Heart left ventricle (tissue), 16 donors: ENCODE measurements at places on chromosomes 16 and 17. TPM values are rescaled to one million over a fixed set of nuclear protein-coding genes. Genes with fewer than 3 reads are reported as not detected.

DNA sequence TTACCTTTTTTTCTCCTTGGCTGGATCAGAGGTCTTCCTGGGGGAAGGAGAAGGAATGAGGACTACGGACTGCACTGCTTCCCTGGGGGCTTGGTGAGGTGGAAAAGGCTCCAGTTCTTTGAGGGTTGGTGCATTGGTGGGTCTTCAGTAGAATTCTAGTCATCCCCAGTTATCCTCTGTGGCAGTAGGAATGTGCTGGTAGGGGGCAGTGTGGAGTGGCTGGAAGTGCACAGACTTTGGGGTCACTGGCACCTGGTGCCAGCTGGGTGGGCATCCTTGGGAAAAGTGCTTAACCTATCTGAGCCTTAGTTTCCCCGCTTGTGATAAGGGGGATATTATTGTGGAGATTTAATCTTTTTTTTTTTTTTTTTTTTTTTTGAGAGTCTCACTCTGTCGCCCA is 6.3 kb downstream of the TAC4 start:
- no peaks in the 10 kb centered on the region for H3K36me3 ChIP-seq
- no peak overlapping the region for H3K4me3 ChIP-seq
- H3K27me3 ChIP-seq = no peaks in the 10 kb centered on the region
- no peak overlapping the region for H3K27ac ChIP-seq

- no peaks in the 10 kb centered on the region for H3K36me3 ChIP-seq
- peaks cover 26% of the 10 kb centered on the region for H3K4me1 ChIP-seq
- no peak overlapping the region for H3K4me3 ChIP-seq
- H3K27me3 ChIP-seq = no peaks in the 10 kb centered on the region
- no peak overlapping the region for H3K27ac ChIP-seq
These were observed 142.0 kb upstream of the RCVRN start for GRCh38 chr17:10046786-10047785.

- H3K36me3 ChIP-seq = peaks cover 68% of the 10 kb centered on the region
- H3K27ac ChIP-seq = no peak overlapping the region
- H3K4me3 ChIP-seq = no peak overlapping the region
- H3K4me1 ChIP-seq = peaks cover 4% of the 10 kb centered on the region
These were observed 9.3 kb downstream of the BBS2 start for GRCh38 chr16:56510544-56510943.

- DNase-seq = no peak
- H3K27ac ChIP-seq = no peak overlapping the region
- H3K36me3 ChIP-seq = no peaks in the 10 kb centered on the region
- no peaks in the 10 kb centered on the region for H3K27me3 ChIP-seq
- H3K4me3 ChIP-seq = no peak overlapping the region
These were observed 310.1 kb downstream of the C16orf95 start for GRCh38 chr16:87006789-87007745.

- H3K27me3 ChIP-seq = no peaks in the 10 kb centered on the region
- no peak overlapping the region for H3K4me3 ChIP-seq
- peaks cover 3% of the 10 kb centered on the region for H3K4me1 ChIP-seq
- DNase-seq = no peak
- H3K36me3 ChIP-seq = no peaks in the 10 kb centered on the region
- no peak overlapping the region for H3K27ac ChIP-seq
These were observed 44.8 kb downstream of the GLG1 start for GRCh38 chr16:74562117-74562516.

DNA sequence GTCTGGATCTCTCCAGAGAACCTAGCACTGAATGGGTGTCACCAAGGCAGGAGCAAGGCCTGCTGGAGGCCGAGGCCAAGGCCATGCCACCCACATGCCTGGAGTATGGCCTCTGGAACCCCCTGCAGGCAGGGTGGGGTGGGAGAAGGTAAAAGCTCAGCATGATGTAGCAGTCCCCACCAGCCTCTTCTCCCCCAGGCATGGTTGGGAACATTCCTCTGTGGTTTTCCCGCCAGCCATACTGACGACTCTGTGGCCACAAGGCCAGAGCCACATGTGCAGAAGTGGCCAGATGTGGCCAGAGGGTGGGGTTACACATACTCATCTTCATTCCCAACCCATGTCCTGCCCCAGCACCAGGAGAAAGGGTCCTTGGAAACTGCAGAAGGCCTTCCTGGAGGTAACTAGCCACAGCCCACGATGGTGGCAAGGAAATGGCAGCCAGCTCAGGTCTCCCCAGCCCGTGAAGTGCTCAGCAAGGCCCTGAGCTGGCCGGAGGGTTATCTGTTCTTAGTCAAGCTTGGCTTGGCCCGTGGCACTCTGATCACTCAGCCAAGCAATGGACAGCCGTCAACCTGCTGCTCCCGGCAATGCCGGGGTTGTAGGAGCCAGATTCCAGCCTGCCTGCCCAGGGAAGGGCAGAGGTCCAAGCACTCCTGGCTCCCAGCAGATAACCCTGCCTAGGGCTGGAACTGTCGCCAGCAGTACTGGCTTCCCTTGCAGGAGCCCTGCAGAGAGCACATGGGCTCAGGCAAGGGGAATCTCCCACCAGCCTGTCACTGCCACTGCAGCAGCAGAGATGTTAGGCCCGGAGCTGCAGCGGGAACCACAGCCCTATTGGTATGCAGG is 26.1 kb downstream of the HDAC5 start:
- peak overlapping the region; percentile 90 for H3K27ac ChIP-seq
- peak; percentile 91 for DNase-seq
- H3K4me1 ChIP-seq = peaks cover 66% of the 10 kb centered on the region
- H3K27me3 ChIP-seq = no peaks in the 10 kb centered on the region
- H3K4me3 ChIP-seq = no peak overlapping the region
- H3K36me3 ChIP-seq = peaks cover 27% of the 10 kb centered on the region

- no peaks in the 10 kb centered on the region for H3K36me3 ChIP-seq
- peaks cover 100% of the 10 kb centered on the region for H3K27me3 ChIP-seq
- H3K4me3 ChIP-seq = peak overlapping the region; percentile 8
- H3K4me1 ChIP-seq = peaks cover 42% of the 10 kb centered on the region
- H3K27ac ChIP-seq = no peak overlapping the region
These were observed 5.4 kb upstream of the LHX1 start for GRCh38 chr17:36931697-36932382.

DNA sequence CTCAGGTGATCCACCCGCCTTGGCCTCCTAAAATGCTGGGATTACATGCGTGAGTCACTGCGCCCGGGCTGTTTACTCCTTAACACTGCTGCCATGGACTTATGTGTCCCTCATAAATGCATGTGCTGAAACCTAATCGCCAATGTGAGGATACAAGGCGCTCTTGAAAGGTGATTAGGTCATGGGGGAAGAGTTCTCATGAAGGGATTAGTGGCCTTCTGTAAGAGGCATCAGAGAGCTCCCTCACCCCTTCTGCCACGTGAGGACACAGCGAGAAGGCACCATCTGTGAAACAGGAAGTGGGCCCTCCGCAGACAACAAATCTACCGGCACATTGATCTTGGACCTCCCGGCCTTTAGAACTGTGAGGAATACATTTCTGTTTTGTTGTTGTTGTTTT is 19.1 kb downstream of the ITPRIPL2 start:
- peaks cover 13% of the 10 kb centered on the region for H3K4me1 ChIP-seq
- peak overlapping the region; percentile 86 for H3K27ac ChIP-seq
- H3K27me3 ChIP-seq = no peaks in the 10 kb centered on the region
- DNase-seq = no peak
- H3K36me3 ChIP-seq = no peaks in the 10 kb centered on the region
- H3K4me3 ChIP-seq = no peak overlapping the region

- H3K27ac ChIP-seq = no peak overlapping the region
- no peaks in the 10 kb centered on the region for H3K36me3 ChIP-seq
- no peak for DNase-seq
- H3K4me1 ChIP-seq = no peaks in the 10 kb centered on the region
These were observed 616 bp downstream of the CCDC182 start for GRCh38 chr17:57744195-57745170.

DNA sequence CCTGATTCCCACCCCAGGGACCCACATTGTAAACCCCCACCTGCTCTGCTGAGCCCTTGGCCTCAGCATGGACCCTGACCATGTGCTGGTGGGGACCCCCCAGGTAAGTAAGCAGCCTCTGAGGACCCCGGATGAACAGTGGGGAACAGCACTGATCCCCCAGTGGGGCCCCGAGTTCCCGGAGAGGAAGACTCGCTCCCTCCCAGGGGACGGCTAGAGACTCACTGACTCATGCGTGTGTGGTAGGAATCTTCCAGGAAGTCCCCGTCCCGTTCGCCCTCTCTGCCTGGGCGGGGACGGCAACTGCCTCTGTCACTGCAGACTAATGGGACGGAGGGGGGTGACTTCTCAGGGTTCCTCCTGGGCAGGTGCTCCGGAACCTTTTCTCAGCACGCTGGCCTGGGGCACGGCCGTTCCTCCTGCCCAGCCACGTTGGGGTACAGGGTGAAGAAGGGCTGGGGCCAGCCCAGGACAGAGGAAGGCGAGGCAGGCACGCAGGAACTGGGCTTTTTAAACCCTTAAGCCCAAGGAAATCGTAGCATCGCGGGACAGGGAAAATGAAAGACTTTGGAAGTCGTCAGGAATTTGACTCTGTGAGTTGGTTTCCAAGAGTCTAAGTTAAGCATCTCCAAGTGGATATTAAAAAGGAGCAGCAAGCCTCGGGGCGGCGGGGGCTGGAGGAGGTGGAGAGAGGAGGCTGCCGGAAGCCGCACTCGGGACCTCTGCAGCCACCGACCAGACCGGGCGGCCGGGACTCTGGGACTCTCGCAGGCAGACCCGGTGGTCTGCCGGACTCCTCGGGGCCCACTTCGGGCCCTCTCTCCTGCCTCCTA is 178.7 kb downstream of the SEC14L1 start:
- H3K27me3 ChIP-seq = no peaks in the 10 kb centered on the region
- H3K4me1 ChIP-seq = peaks cover 21% of the 10 kb centered on the region
- H3K36me3 ChIP-seq = no peaks in the 10 kb centered on the region
- H3K4me3 ChIP-seq = peak overlapping the region; percentile 59
- peak overlapping the region; percentile 86 for H3K27ac ChIP-seq

GRCh38 chr16:21940570-21940969 is 12.6 kb upstream of the UQCRC2 start:
- no peak overlapping the region for H3K4me3 ChIP-seq
- no peak overlapping the region for H3K27ac ChIP-seq
- no peaks in the 10 kb centered on the region for H3K27me3 ChIP-seq
- no peak for DNase-seq
- H3K4me1 ChIP-seq = no peaks in the 10 kb centered on the region

GRCh38 chr17:66302761-66303626 is 581 bp downstream of the PRKCA start:
- DNase-seq = peak; percentile 53
- no peaks in the 10 kb centered on the region for H3K27me3 ChIP-seq
- no peaks in the 10 kb centered on the region for H3K36me3 ChIP-seq

GRCh38 chr17:80035937-80036714 is at the start of gene CCDC40:
CCDC40 (plus strand) TSS chr17:80036642; CDS start chr17:80036663, 21 bp downstream.
- H3K36me3 ChIP-seq = peaks cover 7% of the 10 kb centered on the region
- no peaks in the 10 kb centered on the region for H3K27me3 ChIP-seq
- peak within 1 kb of the TSS; percentile 83 for H3K4me3 ChIP-seq
- H3K4me1 ChIP-seq = peaks cover 10% of the 10 kb centered on the region

- H3K36me3 ChIP-seq = peaks cover 42% of the 10 kb centered on the region
- peaks cover 93% of the 10 kb centered on the region for H3K4me1 ChIP-seq
- H3K27ac ChIP-seq = no peak overlapping the region
- H3K27me3 ChIP-seq = no peaks in the 10 kb centered on the region
- DNase-seq = no peak
These were observed 21.3 kb downstream of the KANSL1 start for GRCh38 chr17:46171939-46172338.

- no peak overlapping the region for H3K4me3 ChIP-seq
- H3K27me3 ChIP-seq = no peaks in the 10 kb centered on the region
- peaks cover 4% of the 10 kb centered on the region for H3K36me3 ChIP-seq
- no peak for DNase-seq
These were observed 3.3 kb upstream of the RSAD1 start for GRCh38 chr17:50475362-50475761.

LITAFD gene
- total RNA-seq = not detected

RAMP2 gene
- total RNA-seq = 48.3 TPM

CTRB2 gene
- 3.7 TPM for total RNA-seq

ADAD2 gene
- total RNA-seq = 1.0 TPM

CD7 gene
- total RNA-seq = not detected

FLOT2 gene
- 108 TPM for total RNA-seq

UNC119 gene
- total RNA-seq = 19.2 TPM

RNU2-1 gene
- 1,293 TPM for total RNA-seq

AOC2 gene
- total RNA-seq = 0.88 TPM

TUFM gene
- total RNA-seq = 197 TPM

TRAF7 gene
- 20.2 TPM for total RNA-seq
